Activated T-cell treated with anti-CD3 and anti-CD28 coated beads, Interleukin-2, amount 50 U/mL, for 72 hours (primary cell): ENCODE measurements at places on chromosomes 2 and 18. TPM values are rescaled to one million over a fixed set of nuclear protein-coding genes. Genes with fewer than 3 reads are reported as not detected.

DNA sequence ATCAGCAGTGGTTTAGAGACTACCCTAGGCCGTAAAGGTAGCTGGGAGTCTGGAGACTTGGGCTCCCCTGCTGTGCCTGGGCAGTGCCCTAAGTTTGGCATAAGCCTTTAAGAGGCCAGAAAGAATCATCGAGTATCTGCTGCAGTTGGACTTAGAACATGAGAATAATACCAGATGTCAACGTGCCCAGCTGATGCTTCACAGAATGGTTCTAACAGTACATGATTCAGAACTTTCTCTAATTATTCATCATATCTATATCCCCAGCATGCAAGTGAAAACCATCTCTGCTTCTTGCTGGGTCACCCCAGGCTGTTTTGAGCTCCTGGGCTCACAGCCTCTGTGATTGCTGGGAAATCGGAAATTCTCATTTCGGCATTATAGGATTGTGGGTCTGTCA is 118.1 kb downstream of the NCK2 start:
- H3K36me3 ChIP-seq = peaks cover 18% of the 10 kb centered on the region
- H3K27ac ChIP-seq = peak overlapping the region; percentile 82

- no peaks in the 10 kb centered on the region for H3K27me3 ChIP-seq
- no peak overlapping the region for H3K4me3 ChIP-seq
- H3K27ac ChIP-seq = no peak overlapping the region
- no peak for DNase-seq
Observed at GRCh38 chr2:143296089-143296488, 166.9 kb downstream of the ARHGAP15 start.

GRCh38 chr2:45282646-45283045 is 273.4 kb upstream of the SIX2 start:
- no peak overlapping the region for H3K27ac ChIP-seq
- no peak for DNase-seq
- no peaks in the 10 kb centered on the region for H3K36me3 ChIP-seq

DNA sequence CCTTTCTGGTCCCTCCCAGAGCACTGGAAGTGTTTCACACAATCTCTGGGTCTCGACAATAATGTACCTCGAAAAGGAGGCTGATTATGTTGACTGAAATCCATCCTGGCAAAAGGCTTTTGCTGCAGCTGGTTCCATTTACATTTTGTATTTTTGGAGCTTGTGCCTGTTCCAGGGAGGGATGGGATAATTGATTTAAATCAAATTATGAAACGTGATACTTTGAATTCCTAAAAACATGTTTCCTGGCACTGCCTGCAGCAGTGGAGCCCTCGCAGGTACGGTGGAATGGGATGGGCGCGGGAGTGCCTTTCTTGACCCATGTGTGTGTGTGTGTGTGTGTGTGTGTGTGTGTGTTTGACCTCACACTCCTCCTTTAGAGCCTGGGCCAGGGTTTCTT is 455.5 kb upstream of the MEIS1 start:
- H3K27ac ChIP-seq = no peak overlapping the region
- H3K36me3 ChIP-seq = no peaks in the 10 kb centered on the region
- no peak for DNase-seq
- H3K4me3 ChIP-seq = no peak overlapping the region
- no peaks in the 10 kb centered on the region for H3K27me3 ChIP-seq

- no peak overlapping the region for H3K4me3 ChIP-seq
- no peaks in the 10 kb centered on the region for H3K27me3 ChIP-seq
- H3K4me1 ChIP-seq = no peaks in the 10 kb centered on the region
- no peak overlapping the region for H3K27ac ChIP-seq
- H3K36me3 ChIP-seq = no peaks in the 10 kb centered on the region
Observed at GRCh38 chr2:211237586-211238275, 681.3 kb downstream of the CPS1 start.

DNA sequence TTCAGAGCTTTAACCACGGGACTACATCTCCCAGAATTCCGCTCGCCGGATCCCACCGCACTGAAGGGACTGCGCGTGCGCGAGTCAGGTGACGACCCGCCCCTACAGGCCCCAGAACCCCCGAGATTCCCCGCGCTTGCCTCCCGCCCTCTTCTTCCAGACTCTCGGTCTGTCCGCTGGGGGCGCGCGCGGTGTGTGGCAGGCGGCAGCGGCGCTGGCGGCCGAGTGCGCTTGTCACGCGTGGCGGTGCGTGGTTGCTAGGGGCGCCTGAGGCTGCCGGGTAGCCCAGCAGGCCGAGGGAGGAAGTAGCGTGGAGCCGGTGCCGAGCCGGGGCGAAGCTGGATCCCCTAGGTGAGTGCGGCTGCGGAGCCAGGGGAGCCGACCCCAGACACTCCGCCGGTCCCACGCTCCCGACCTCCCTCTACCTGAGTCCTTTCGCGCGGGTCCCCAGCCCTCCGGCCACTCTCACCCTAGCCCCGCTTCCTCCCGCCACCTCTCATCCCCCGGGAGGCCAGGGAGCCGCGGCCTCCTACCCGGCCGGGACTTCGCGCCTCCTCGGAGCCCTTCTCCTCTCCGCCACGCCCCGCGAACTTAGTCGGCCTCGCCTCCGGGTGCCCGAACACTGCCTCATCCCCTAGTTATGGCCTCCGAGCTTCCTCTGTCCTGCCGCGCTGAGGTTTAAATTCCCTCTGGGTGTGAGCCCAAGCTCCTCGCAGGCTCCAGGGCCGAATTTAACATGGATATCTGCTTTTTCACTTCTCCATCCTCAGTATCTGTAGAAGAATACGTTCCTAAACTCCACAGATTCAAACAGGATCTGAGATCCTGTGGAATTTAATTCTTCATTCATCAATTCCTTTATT is at the start of gene TTLL4:
TSS of gene TTLL4 (plus strand) at position 149 of the 863 bp plus-strand sequence. CDS start 26,842 bp downstream, outside the sequence.
- H3K36me3 ChIP-seq = peaks cover 2% of the 10 kb centered on the region
- peaks cover 18% of the 10 kb centered on the region for H3K4me1 ChIP-seq
- peak within 1 kb of the TSS; percentile 77 for H3K27ac ChIP-seq
- peaks cover 11% of the 10 kb centered on the region for H3K27me3 ChIP-seq
- peak; percentile 99 for DNase-seq
- peak within 1 kb of the TSS; percentile 99 for H3K4me3 ChIP-seq

DNA sequence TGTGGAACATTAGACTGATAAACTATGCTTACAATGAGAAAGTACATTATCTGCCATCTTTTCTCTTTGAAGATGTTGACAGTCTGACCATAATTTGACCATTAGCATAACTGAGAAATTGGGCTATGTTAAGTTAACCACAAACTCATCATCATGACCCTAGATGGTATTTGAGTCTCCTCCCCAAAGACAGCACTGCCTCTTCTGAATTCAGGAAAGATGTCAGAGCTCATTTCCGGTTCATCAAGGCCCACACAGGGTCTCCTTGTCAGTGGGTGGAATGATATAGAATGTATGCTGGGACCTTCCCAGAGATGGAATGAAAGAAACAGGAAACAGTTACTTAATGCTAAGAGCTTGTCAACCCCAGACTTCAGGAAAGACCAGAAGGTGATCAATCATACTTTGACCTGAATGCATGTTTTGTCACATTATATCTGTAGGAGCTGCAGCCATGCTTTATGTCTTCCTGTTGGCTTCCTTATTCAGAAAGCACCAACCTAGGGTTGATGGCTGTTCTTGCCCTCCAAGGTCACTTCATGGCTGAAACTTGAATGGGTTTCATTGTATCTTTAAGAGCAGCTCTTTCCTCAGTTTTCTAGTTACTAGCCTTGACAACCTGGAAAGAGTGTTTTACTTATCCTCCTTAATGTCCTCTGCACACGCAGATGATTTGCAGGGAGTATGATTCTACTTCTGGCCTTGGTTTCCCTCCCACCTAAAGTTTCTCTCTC is 99.1 kb upstream of the NEUROD1 start:
- no peak overlapping the region for H3K27ac ChIP-seq
- no peak for DNase-seq
- H3K27me3 ChIP-seq = peaks cover 10% of the 10 kb centered on the region
- peaks cover 5% of the 10 kb centered on the region for H3K4me1 ChIP-seq
- no peaks in the 10 kb centered on the region for H3K36me3 ChIP-seq

GRCh38 chr2:132373391-132374135 is 43.0 kb upstream of the GPR39 start:
- H3K4me1 ChIP-seq = no peaks in the 10 kb centered on the region
- no peak for DNase-seq
- H3K36me3 ChIP-seq = no peaks in the 10 kb centered on the region
- H3K4me3 ChIP-seq = no peak overlapping the region

DNA sequence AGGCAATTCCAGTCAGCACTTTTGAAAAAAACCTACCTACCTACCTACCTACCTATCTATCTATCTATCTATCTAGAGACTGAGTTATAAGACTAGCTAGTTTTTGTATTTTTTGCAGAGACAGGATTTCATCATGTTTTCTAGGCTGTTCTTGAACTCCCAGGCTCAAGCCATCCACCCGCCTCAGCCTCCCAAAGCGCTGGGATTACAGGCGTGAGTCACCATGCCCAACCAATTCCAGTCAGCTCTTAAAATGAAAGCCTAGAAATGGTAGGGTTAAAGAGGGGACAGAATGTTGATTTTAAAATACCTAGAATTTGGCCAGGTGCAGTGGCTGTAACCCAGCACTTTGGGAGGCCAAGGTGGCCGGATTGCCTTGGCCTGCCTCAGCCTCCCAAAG is 19.1 kb downstream of the MSH2 start:
- H3K27ac ChIP-seq = no peak overlapping the region
- H3K36me3 ChIP-seq = peaks cover 1% of the 10 kb centered on the region
- no peak overlapping the region for H3K4me3 ChIP-seq
- no peak for DNase-seq

DNA sequence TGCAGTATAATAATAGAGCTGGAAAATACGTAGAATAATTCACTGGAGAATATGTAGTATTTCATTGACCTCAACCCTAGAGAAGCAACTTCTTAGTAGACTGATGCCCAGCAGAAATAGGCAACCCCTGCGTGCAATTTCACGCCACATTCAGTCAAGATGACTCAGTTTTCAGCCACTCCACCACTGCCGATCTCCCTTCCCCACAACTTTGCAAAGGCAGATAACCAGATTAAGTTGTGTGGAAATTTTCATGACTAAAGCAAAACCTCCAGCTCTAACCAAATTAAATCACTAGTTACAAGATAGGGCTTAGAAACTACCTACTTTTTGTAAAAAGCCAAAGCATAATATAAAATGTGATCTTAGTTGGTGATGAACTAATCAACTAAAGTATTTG is 63.3 kb upstream of the STK17B start:
- DNase-seq = peak; percentile 78
- H3K4me3 ChIP-seq = peak overlapping the region; percentile 37
- H3K27me3 ChIP-seq = no peaks in the 10 kb centered on the region
- H3K36me3 ChIP-seq = peaks cover 6% of the 10 kb centered on the region
- H3K4me1 ChIP-seq = peaks cover 100% of the 10 kb centered on the region

DNA sequence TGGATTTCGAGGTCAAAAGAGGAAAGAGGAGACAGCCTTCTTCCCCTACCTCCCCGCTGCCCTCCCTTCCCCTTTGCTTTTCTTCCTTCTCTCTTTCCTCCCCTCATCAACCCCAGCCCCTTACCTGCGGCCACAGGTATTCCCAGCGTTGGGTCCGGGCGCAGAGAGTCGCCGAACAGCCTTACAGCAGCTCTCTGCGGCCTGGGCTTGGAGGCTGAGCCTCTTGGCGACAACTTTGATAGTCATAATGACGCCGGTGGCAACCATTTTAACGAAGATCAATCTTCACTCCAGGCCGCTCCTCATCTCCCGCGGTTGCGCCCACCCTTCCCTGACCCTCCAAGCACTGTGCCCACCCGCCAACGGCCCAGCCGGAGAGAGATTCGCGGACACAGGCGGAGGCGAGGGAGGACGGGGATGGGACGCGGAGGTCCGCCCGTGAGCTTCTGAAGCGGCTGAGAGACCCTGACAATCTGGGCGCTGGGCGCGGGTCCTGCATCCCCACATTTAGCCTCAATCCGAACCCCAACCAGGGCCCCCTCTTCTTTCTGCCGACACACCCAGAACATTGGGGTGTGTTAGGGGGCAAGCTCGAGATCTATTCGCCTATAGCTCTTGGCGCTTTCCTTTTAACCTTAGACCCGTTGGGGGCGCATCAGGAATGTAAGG is 1.5 kb upstream of the EVX2 start:
- no peak for DNase-seq
- peak overlapping the region; percentile 72 for H3K27ac ChIP-seq
- peaks cover 19% of the 10 kb centered on the region for H3K4me1 ChIP-seq
- peaks cover 80% of the 10 kb centered on the region for H3K27me3 ChIP-seq
- no peak overlapping the region for H3K4me3 ChIP-seq

Gene ZNF804A
- total RNA-seq = not detected

Gene TRIM54
- total RNA-seq = 0.36 TPM

Gene MYOM1
- 1.1 TPM for total RNA-seq
